ENCODE measurements at places on chromosomes 4 and X.

- DNase-seq: peak; percentile 79
These were observed 5.1 kb downstream of the BGN start for GRCh38 chrX:153499876-153500275.

GRCh38 chrX:120450163-120450562 is 18.9 kb downstream of the LAMP2 start:
- no peak for DNase-seq

- no peak for DNase-seq
These were observed 768.3 kb downstream of the RAPGEF2 start for GRCh38 chr4:159871141-159871540.

GRCh38 chr4:26355392-26356052 is 34.7 kb downstream of the RBPJ start:
- no peak for DNase-seq

- DNase-seq: no peak
These were observed 27.5 kb upstream of the CWH43 start for GRCh38 chr4:48958582-48958981.

- DNase-seq: no peak
These were observed 46.2 kb downstream of the PCDH19 start for GRCh38 chrX:100363896-100364295.

- no peak for DNase-seq
These were observed 319.1 kb downstream of the GPAT3 start for GRCh38 chr4:83855044-83855443.

- peak; percentile 80 for DNase-seq
These were observed 67.2 kb downstream of the TMPRSS11F start for GRCh38 chr4:68062501-68062900.

GRCh38 chr4:147865926-147866325 is 134.0 kb downstream of the ARHGAP10 start:
- no peak for DNase-seq

- DNase-seq: peak; percentile 54
These were observed 192.6 kb downstream of the AFAP1 start for GRCh38 chr4:7747062-7747385.

DNA sequence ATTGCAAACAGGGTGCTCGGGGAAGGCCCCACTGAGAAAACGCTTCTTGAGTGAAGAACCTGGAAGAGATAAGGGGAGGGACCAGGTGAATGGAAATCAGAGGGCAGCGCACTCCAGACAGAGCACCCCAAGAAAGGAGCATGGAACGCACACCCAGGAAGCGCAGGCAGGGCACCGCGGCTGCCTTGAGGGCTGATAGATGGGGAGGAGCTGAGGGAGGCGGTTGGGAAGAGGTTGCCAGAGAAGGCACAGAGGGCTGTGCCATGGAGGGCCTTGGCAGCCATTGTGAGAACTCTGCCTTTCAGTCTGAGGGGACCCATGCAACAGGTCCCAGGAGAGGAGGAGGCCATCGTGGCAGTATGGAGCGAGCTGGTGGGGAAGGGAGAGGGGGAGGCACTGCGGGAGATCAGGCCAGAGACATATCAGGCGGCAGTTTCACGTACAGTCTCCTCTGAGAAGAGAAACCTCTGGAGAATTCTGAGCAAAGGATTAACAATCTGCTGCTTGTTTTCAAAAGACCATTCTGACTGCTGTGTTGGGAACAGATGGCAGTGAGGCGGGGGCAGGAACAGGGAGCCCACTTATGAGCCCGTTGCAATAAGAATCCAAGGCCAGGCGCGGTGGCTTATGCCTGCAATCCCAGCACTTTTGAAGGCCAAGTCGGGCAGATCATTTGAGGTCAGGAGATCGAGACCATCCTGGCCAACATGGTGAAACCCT is 83.7 kb downstream of the PCYT1B start:
- DNase-seq: peak; percentile 35

DNA sequence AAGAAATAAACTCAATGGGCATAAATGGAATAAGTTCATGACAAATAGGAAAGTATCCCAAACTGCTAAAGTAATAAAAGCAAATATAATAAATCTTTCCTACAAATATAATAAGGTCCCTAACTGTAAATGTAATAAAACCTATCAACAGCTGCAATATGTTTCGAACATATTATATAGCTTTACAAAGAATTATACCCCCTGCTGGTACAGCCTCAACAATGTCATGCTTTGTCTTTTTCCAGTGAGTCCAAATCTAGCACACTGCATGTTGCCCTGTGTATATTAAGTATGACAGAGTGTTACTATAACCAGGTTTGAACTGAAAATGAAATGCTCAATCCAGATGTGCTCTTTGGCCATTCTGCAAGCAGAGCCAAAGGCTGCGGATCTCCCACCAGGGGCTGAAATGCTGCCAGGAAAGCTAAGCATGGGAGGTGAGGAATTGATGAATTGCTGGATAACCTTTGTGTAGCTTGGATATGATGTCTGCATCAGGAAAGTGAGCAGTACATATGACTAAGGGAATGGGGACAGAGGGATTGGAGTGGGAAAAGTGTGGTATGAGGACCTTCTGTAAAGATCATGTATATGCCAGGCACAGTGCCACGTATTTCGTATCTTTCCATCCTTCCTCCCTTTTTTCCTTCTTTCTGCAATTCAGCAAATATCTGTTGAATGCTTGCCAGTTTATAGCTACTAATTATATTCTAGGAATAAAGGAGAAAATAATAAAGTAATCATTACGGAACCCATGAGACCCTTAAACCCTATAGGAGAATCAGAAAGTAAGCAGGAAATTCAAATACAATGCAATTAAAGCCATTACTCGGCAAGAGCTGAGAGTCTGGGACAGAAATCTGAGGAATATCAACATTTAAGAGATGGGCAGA is 954.6 kb upstream of the LCORL start:
- no peak for DNase-seq

GRCh38 chr4:2511645-2512131 is 24.8 kb upstream of the FAM193A start:
- no peak for DNase-seq

DNA sequence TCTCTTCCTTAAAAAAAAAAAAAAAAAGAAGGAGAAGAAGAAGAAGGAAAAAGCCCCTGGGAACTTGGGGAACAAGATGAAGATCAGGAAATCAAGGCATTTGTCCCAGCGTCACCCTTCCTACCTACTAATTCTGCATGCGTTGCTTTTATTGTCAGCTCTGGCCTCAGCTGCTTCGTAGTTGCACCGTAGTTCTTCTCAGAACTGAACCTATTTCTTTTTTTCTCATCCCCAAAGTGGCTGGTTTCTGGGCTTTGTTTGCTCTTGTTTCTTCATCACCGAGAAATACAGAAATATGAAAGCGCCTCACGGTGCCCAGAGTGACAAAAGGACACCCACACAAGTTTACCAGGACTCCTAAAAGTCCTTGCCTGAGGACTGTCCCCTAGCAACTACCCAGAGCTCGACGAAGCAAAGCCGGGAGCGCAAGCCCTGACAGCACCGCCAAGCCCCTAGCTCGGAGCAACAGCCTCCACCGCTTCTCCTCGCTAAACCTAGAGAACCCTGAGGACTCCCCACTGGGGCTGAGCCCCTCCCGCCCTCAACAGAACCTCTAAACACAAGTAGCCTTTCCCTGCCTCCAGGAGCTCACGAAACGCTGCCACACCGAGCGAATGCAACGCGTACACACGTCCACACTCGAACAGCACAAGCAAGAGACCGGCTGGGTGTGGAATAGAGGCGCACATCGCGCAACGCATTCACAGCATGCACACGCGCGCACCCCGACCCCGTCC is 710 bp downstream of the PRKG2 start:
- DNase-seq: no peak

DNA sequence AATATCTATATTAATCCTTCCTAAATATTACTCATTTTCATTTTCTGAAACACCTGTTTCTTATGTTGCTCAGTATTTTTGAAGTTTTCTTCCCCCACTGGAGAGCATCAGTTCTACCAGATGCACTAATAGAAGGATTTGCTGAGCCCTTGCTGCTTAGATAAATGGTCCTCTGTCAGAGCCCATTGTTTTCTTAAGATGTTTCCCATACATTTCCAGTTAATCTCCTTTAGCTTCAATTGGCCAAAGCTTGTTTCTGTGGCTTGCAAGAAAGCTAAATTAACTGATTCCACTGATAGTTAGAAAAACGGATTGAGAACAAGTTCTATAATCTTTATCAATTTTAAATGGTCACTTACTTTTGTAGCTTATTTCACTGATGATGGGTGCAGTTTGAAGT is 1425.5 kb downstream of the PCDH18 start:
- DNase-seq: no peak

DNA sequence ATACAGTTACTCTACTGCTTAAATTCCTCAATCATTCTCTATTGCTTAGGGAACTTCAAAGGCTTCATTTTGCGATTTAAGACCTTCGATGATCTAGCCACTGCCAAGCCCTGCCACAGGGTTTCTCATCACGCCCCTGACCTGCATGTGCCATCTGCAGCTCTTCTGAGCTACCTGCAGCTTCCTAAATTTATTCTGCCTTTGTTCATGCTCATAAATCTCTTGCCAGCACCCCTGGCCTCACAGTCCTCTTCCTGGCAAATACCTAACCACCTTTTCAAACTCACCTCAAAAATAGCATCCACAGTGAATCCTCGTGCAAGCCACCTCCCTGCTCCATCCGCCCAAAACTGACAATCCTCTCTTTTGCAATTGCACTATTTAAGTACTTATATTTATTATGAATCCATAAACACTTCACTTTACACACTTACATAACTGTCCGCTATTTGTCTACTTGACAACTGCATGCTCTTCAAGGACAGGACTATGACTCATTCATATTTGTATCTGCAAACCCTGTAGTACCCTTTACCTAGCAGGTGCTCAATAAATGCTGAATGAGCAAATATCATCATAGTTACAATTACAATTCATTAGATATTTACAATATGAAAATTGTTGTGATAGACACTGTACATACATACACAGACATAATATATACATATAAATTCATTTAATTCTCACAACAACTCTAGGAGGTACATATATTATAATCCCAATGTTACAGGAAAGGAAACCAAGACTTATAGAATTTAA is 280.0 kb upstream of the RASGEF1B start:
- DNase-seq: no peak

DNA sequence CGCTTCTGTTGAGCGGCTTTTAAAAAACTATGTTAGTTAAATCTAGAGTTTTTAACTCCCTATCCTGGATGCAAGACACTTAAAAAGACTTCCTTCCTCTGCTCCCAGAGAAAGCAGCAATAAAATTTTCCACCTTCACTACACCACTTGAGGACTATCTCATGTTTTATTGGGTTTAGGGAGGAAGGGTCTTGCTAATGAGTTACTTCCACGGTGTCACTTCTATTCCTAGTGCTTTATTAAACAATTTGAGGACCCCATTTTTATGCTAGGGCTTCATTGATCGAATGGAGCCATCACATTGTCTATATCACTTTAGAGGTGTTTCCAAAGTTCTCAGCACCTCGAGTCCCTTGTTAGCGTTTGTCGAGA is 3.7 kb upstream of the STIM2 start:
- DNase-seq: no peak

GRCh38 chrX:48579259-48579658 is 5.0 kb downstream of the RBM3 start:
- DNase-seq: no peak

DNA sequence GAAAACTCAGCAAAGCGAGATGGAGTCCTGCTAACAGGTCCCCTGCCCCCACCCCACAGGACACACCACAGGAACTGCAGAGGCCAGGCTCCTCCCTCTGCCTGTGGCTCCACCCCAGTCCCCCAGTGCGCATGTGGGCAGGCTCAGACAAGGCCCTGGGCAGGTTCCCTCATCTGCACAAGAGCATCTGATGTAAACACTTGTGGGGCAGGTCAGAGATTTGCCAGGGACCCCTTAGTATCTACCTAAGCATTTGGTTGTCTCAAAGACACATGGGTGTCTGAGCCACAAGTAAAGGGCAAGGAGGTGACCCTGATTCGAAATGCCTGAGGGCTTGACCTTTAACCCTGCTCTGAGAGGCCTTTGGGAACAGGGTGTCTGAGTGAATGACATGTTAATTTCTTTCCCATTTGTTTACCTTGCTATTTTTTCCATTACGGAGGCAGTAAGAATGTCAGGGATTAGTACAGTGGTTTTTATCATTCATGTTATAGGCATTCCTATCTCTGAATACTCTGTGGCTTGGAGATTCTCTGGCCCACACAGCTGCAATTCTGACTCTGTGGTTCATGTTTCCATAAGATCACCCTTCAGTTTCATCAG is 85.3 kb downstream of the ZNF518B start:
- DNase-seq: no peak

GRCh38 chr4:88280228-88280795 is 4.0 kb downstream of the PPM1K start:
- no peak for DNase-seq

- DNase-seq: peak; percentile 33
These were observed at the start of gene DAPP1 for GRCh38 chr4:99816545-99817308. TSS of gene DAPP1 (plus strand) at chr4:99816827. CDS start at chr4:99816914, 87 bp downstream.

DNA sequence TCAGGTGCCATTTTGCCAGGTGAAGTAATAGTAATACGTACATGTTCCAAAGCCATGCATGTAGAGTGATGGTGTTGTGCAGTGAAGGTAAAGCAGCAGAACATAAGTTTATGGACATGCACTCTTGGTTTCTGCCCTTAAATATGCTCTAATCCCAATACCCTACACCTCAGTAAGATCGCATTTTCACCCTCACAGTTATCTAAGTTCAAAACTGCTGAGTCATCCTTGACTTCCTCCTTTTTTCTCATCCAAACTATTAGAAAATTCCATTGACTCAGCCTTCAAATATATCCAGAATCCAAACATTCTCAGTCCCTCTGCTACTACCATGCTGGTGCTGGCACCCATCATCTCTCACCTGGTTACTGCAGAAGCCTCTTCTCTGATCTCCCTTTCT is 652.9 kb upstream of the IGFBP7 start:
- DNase-seq: no peak

GRCh38 chr4:8641931-8642650 is 49.5 kb downstream of the CPZ start:
- no peak for DNase-seq

GRCh38 chrX:38103857-38104812 is 97.8 kb downstream of the SYTL5 start:
- no peak for DNase-seq

DNA sequence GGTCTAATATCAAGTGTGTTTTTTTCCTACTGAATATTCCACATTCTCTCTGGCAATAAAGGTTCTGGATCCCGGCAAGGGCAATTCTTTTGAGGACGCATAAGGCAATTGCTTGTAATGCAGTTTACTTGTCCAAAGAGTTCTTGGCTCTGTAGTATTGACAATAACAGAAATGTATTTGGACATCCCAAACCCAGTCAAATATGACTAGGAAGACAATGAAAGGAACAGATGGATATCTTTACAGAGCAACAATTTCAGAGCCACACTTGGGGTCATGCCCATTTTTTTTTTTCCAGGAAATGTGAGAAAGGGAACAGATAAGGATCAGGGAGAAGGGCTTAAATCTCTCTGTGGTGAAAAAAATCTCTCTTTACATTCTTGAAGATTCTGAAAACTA is 12.2 kb downstream of the GK2 start:
- no peak for DNase-seq

- no peak for DNase-seq
These were observed 31.4 kb upstream of the STS start for GRCh38 chrX:7116081-7116480.

GRCh38 chr4:63742882-63743281 is 666.4 kb downstream of the TECRL start:
- no peak for DNase-seq
